ENCODE measurements at places on chromosomes 16 and 17.

- DNase-seq = no peak
Measured at GRCh38 chr17:17871913-17872312, 35.1 kb upstream of the SREBF1 start.

DNA sequence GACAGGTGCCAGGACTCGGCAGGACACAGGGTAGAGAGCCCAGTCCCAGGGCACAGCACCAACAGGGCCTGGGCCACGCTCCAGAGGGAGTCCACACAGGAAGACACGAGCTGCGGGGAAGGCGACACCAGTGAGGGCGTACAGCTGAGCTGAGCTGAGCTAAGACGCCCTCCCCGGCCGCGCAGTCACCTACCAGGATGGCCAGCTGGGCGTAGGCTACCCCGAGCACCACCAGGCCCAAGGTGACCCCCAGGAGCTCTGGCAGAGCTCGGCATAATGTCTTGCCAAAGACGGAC, 42.6 kb downstream of the TSC2 start:
- DNase-seq = no peak

- no peak for DNase-seq
Measured at GRCh38 chr17:7022781-7023571, at the start of gene BCL6B. BCL6B (plus strand) TSS chr17:7023050; CDS start chr17:7023672, 622 bp downstream.

DNA sequence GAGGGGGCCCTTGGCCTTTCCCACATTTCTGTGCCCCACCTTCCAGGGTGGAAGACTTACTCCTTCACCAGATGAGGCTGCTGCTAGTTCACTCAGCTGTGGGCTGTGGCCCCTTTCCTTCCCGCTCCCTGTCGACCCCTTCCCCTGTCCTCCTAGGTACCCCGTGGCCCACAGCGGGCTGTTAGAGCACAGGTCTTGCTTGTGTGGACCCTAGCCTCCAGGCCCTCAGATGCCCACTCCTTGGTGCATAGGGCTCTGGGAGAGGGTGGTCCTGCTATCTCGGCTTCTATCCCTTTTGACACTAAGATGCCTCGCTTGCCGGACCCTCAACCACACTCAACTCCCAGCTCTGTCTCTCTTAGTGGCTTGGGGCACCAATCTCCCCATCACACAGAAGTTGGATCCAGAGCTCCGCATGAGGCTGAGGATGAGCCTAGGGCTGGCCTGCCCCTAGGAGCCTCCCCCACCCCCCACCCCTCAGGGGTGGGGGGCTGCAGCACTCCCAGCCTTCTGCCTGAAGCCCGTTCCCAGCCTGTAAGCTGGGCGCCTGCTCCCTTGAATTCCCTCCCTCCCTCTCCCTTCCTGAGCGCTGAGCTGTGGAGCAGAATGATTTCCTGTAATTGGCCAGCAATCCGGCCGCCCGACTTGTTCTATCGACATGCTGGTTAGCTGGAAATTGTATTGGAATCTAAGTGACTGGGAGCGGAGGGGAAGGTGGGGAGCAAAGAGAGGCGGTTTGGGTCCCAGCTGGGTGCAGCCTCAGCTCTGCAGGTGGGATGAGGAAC, 30.9 kb downstream of the DCAKD start:
- DNase-seq = peak; percentile 68

DNA sequence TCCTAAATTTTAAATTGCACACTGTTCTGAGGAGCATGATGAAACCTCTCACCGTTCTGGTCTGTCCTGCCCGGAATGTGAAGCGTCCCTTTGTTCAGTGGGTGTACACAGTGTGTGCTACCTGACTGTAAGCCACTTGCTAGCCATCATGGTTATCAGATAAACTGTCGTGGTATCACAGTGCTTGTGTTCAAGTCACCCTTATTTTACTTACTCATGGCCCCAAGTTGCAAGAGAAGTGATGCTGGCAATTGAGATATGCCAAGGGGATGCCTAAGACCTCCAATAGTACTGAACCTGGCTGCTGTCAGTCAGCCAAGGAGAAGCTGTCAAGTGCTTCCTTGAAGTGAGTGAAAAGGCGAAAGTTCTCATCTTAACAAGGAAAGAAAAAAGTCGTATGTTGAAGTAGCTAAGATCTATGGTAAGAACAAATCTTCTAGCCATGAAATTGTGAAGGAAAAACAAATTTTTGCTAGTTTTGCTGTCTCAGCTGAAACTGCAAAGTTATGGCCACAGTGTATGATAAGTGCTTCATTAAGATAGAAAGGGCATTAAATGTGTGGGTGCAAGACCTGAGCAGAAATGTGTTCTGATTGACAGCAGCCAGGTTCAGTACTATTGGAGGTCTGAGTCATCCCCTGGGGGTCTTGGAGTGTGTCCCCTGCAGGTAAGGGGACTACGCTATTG, 5.8 kb downstream of the PIK3R6 start:
- no peak for DNase-seq

DNA sequence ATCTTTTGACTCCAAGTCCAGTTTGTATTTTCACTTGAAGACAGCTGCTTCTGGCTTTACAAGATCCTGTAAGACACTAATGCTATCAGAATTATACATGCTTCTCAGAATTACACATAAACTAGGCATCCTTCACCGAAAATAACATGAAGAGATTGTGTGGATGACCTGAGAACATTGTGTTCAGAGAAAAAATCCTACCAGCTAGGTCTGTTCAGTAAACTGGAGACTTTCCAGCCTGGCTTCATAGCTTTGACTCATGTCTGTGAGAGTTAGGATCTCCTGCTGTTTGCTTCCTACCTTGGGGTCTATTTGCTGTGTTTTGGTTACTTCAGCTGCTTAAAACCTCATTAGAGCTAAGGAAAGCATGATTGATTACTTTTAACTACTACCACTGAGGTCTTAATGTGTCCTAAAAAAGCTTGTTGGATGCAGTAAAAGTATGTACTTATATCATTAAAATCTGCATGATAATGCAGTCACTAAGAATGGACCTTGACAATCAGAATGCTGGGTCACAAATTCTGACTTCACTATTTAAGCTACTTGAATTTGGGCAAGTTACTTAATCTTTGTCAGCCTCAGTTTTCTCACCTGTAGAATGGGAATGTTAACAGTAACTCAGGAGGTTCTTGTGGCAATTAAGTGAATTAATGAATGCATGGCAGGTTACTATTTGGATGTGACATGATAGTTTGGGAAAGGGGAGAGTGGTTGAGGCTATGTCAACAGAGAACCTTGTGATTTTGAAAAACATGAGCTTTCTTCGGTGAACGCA, 8.0 kb upstream of the MYH13 start:
- DNase-seq = no peak

DNA sequence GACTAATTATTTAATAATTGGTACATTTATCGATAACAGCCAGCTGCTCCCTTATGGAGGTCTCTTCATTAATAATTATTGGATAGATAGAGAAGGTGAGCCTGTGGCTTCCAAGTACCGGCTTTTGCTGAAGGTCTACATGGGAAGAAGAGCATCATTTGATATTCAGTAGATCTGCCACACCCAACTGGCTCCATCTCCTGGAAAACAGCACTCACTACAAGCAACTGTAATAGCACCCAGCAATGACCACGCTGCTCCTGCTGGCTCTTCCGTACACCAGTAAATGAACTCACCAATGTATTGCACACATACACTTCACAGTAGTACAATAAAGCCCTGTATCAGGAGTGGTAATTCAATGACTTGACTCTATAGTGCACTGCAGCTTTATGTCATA, 19.5 kb downstream of the MARVELD3 start:
- DNase-seq = no peak

DNA sequence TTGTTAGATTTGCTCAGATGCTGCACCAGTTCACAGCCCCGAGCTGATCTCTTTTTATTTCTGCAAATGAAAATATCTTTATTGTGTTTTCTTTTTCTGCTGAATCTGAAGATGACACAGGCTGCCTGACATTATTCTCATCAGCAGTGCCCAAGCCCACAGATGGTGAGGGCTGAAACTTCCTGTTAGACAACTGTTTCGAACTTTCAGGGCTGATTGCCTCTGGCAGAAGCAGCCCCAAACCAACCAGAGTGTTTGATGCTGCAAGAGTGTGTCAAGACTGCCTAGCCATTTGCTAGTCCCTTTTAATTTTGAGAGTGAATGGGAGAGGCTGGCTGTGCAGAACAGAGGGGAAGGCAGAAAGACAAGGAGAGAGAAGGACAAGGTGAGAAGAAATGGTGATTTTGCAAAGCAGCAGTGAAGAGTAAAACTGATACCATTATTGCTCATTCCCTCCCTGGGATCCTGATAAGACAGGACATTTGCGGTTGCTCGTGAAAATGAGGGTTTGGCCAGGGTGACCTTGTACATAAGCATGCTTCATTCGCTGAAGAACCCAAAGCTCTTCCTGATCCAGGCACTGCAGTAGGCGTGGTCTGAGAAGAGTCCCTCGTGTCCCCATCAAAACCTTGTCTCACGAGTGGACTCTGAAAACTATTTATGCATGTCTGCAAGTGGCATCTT, 77.2 kb downstream of the TMEM114 start:
- DNase-seq = no peak

DNA sequence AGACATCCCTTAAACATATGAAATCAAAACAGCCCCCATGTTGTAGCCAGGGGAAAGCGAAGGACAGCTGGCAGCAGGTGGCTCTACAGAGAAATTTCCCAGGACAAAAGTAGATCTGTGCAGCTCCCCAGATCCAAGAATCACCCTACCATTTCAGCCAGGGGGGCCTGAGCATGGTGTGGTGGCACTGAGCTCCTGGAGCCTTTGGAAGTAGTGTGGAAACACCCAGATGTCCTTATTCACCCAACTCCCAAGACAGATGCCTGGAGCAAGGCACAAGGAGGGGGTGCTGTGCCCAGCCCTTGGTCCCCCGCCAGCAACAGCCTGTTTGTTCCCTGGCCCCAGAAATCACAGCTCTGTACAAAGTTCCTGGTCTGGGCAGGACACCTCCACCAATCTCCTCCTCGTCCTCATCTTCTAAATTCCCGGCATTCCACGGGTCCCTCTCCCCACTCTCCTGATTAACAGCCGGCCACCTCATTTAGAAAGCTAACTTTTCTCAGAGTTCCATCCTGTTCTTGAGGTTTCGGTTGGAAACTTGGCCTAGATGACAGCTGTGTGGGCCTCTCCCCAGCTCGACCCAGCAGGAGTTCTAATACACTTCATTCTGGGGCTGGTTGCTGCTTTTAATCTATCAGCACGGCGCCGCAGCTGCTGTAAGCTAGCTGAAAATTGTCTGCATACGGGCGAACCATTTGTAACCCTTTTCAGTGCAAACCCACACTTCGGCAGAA, 191.1 kb downstream of the C16orf78 start:
- peak; percentile 81 for DNase-seq

- DNase-seq = no peak
Measured at GRCh38 chr17:81572563-81573168, 20.5 kb upstream of the FAAP100 start.

DNA sequence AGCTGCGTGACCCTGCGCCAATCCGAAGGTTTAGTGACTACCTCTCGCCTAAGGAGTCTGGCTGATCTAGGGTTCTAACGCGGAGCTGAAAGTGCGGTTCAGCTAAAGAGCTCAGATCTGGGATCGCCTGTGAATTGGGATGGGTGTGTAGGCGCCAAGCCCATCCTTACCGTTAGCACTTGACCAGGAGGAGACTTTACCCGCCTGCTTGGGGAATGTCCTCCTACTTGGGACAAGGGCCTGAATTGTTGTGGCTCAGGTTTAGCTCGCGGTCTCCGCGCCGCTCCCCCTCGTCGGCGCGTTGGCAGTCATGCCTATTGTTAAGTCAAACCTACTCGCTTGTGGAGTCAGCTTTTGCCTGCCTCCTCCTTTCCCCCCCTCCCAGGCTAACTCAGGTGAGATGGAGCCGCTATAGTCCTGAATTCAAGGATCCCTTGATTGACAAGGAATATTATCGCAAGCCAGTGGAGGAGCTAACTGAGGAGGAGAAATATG, 480 bp downstream of the MRPS7 start:
- DNase-seq = no peak

DNA sequence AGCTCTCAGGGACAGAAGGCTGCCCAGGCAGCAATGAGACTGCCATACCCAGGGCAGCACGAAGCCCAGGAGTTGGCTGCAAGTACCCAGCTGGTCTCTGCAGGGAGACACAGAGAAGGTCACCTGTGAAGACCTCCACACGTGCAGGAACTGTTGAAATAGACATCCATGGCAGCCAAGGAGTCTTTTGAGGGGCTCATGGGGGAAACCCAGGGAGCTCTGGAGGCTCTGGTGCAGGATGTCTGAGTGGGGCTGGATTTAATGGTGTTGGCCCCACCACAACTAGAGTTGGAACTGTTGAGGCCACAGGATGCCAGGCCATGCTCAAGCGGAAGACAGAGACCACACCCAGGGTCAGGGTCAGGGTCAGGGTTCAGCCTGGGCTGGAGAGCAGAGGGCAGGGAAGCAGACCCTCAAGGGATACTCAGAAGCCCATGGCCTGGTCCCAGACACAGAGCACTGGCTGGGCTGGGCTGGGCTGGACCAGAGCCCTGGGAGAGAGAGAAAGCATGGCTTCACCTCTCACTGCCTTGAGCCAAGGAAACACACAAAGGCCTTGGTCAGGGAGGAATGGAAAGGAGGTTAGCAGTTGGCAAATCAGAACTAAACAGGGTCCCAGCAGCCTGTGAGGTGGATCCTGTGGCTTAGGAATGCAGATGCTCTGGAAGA, 21.4 kb downstream of the PITPNM3 start:
- no peak for DNase-seq

DNA sequence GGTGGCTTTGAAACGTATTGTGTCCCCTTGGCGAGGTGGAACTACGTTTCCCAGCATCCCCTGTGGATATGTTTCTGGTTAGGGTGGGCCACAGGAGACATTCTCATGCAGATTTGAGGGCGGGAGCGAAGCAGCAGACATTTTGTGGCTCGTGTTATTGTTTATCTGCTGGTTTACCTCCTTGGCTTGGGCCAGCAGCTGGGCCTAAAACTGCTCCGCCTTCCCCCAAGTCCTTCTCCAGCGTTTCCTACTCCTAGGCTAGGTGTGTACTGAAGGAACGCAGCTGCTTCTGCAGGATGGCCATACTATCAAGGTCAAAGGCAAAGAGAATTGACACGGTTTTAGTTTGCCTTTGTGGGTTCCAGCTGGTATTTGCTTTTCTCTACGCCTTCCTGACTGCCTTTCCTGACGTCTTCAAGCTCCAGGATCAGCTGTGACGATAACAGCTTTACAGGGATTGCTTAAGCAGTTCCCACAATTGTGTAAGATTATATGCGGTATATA, 17.2 kb upstream of the WSB1 start:
- DNase-seq = no peak

- no peak for DNase-seq
Measured at GRCh38 chr17:27217631-27218030, 76.3 kb upstream of the WSB1 start.

DNA sequence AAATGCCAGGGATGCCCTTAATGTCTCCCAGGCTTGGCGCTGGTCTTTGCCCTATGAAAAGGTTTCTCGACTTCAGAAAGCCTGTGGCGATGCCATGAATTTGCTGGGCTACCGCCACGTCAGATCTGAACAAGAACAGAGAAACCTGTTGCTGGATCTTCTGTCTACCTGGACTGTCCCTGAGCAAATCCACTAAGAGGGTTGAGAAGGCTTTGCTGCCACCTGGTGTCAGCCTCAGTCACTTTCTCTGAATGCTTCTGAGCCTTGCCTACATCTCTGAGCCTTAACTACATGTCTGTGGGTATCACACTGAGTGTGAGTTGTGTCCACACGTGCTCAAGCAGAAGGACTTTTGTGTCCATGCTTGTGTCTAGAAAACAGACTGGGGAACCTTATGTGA, 11.4 kb downstream of the CHST4 start:
- DNase-seq = no peak
